ENCODE measurements at places on chromosomes 5 and 9. TPM values are rescaled to one million over a fixed set of nuclear protein-coding genes. Genes with fewer than 3 reads are reported as not detected.
A peak's percentile ranks its signal among the peaks of the same experiment; 100 is the strongest.

DNA sequence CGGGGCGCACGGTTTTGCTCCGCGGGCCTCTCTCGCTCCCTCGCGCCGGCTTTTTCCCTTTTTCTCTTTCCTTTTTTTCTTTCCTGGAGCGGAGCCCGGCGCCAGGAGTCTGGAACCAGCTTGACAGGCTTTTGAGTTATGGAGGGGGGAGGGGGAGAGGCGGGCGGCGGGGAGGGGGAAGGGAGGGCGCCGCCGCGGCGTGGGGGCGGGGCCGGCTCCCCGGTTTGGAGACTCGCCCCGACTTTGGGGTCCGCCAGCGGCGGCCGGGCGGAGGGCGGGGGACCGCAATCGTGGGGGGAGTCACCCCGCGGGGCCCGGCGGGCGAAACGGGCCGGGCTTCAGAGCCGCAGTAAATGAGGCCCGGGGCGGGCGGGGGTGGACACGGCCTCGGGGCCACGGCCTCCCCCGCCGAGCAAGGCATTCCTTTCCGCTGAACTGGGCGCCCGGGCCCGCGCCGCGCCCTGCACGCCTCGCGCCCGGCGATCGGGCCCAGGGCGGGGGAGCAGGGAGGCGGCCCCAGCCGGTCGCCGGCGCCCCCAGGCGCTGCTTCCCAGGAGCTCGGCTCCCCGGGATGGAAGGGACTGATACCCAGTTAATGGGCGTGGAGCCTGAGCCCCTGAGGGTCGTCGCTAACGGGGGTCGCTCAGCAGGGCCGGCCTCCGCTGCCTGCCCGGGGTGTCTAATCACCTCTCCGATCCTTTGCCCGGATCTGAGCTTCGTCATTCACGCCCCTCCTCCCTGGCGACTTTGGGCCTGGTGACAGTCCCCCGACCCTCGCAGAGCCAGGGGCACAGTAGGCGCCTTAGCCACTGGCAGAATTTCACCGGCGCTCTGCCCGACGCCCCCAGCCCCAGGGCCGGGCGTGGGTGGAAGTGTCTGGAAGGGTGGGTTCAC is 138.1 kb downstream of the C9orf50 start:
- DNase-seq, result no peak
- no peaks in the 10 kb centered on the region for H3K36me3 ChIP-seq
- H3K4me3 ChIP-seq, result peak overlapping the region; percentile 22
- H3K27me3 ChIP-seq, result no peaks in the 10 kb centered on the region
- H3K27ac ChIP-seq, result peak overlapping the region; percentile 82

GRCh38 chr5:127320032-127320965 is 29.7 kb downstream of the MEGF10 start:
- H3K27me3 ChIP-seq, result no peaks in the 10 kb centered on the region
- H3K27ac ChIP-seq, result no peak overlapping the region
- H3K4me1 ChIP-seq, result no peaks in the 10 kb centered on the region
- no peak for DNase-seq
- H3K4me3 ChIP-seq, result no peak overlapping the region
- no peaks in the 10 kb centered on the region for H3K36me3 ChIP-seq

- H3K36me3 ChIP-seq, result no peaks in the 10 kb centered on the region
- H3K27me3 ChIP-seq, result no peaks in the 10 kb centered on the region
- H3K4me1 ChIP-seq, result peaks cover 3% of the 10 kb centered on the region
- no peak for DNase-seq
- H3K4me3 ChIP-seq, result no peak overlapping the region
Measured at GRCh38 chr9:75993434-75993833, 103.0 kb downstream of the PCSK5 start.

DNA sequence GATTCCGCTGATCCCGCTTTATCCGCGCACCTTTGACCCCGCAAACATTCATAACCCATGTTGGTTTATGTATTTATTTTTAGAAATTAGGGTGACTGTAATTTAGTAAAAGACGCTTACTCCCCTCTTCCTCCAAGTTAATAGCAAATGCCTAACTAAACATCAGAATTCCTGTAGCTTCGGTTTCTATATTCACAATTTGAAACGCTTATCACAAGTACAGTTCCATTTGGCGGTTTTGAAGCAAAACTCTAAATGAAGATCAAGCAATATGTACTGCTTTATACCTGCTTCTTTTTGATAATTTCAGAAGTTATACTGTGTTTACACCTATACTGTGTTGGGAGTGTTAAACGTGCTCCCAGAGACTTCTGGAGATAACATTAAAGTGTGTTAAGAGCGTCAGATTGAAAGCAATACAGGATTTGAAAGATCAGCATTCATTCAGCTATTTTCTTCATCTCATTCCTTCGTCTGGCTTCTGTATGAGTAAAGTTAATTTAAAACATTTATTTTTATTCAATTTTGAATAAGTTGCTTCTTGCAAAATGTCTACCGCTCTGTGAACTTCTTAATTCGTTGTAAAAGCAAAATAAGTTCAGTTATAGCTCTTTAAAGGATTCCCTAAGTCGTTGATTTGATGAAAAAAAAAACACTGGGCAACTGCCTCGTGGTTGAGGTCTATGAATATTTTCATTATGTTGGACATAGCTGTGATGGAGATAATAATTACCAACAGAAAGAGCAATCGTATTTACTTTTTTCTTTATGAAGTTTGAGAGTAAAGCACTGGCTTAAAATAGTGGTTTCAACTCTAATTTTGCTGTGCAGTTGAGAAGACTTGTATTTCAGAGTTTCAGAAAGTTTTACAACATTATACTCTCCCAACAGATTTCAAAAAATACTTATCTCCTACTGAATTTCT is 2.5 kb downstream of the PRDM6 start:
- H3K4me3 ChIP-seq, result no peak overlapping the region
- H3K36me3 ChIP-seq, result no peaks in the 10 kb centered on the region
- DNase-seq, result no peak
- H3K4me1 ChIP-seq, result no peaks in the 10 kb centered on the region

DNA sequence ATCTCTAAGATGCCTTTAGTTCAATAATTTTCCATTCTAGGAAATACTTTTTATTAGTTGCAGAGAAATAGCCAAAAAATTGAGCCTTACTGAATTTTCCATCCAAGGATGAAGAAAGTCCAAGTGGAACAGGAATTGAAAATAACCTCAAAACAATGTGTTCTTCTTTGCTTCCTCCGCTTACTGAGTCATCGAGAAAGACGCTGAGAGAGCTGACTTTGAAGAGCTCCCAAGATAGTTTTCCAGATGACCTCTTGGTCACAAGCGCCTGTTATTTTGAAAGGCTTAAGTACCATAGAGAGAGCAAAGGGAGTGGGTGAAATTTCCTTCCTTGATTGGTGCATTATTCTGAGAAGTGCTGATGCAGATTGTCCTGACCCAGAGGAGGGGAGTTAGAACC is 253.5 kb upstream of the ATP10B start:
- H3K4me3 ChIP-seq, result no peak overlapping the region
- H3K27me3 ChIP-seq, result no peaks in the 10 kb centered on the region
- no peaks in the 10 kb centered on the region for H3K36me3 ChIP-seq
- H3K4me1 ChIP-seq, result no peaks in the 10 kb centered on the region
- H3K27ac ChIP-seq, result no peak overlapping the region
- DNase-seq, result no peak

The C9orf153 gene
- 0.27 TPM for total RNA-seq

The ANGPTL2 gene
- not detected for total RNA-seq
